ENCODE measurements at places on chromosomes 16 and 17.

DNA sequence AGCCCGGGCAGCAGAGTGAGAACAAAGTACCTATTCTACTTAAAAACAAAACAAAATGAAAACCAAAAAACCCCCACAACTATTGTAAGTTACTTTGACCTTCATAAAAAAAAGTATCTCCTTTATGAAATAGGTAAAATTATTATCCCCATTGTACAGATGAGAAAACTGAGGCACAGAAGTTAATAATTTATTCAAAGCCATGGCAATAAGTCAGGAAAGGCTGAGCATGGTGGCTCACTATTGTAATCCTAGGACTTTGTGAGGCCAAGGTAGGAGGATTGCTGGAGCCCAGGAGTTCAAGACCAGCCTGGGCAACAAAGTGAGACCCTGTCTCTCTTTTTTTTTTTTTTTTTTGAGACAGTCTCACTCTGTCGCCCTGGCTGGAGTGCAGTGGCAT is 30.5 kb downstream of the FCSK start:
- DNase-seq, result no peak

GRCh38 chr16:50696575-50697420 is 3.4 kb downstream of the NOD2 start:
- DNase-seq, result peak; percentile 46

- no peak for DNase-seq
These were observed 271.8 kb upstream of the ZFHX3 start for GRCh38 chr16:73319737-73320136.

- no peak for DNase-seq
These were observed 1.4 kb upstream of the SPG7 start for GRCh38 chr16:89506791-89507191.

- no peak for DNase-seq
These were observed 21.4 kb upstream of the C17orf113 start for GRCh38 chr17:42071810-42072209.

DNA sequence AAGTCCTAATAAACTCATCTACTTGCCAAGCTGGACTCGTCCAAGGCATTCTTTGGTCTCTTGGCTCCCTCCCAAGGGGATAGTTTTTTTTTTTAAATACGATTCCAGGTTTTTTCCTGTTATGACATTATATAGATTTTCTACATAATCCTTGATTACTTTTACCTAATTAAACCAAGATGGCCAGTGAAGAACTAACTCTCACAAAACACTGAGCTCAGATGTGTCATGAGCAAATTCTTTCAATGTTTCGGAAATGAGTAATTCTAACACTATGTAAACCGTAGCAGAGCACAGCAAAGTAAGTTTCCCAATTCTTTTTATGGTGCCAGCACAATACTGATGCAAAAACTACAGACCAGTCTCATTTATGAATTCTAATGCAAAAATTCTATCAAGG is 1.8 kb downstream of the ZNF23 start:
- no peak for DNase-seq

DNA sequence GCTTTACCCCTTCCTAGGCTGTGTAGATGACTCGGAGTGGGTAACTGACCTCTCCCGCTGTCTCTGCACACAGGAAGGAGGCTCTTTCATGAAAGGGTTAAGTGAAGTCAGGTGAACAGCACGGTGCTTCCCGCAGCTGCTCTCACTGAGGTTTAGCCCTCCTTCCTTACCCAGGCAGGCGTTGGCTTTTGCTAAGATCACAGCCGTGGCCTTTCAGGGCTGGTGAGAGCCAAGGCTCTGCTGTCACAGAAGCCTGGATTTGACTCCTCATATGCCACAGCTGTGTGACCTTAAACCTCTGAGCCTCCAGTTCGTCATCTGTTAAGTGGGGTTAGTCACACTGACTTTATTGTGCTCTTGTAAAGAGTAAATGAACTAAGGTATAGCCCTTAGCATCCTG is 90.9 kb upstream of the PLCG2 start:
- no peak for DNase-seq

GRCh38 chr16:2675714-2676113 is 6.6 kb upstream of the KCTD5 start:
- DNase-seq, result no peak

GRCh38 chr17:42843358-42843934 is 934 bp upstream of the AOC2 start:
- DNase-seq, result peak; percentile 33

DNA sequence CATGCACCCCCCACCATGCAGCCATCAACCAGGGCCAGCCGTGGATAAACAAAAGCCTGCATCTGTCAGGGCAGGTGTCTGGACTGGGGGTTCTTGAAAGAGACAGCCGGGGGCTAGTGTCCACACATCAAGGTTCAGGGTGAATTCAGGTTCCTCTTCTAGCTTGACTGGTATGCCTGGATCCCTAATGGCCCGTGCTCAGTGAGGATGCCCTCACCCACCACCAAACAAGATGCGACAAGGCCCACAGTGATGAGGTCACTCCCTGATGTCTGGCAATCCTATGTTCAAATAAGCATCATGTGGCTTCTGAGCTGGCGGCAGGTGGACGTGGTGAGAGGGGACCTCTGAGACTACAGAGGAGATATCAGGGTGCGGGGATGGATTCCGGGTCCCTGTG is 64.6 kb downstream of the GOSR1 start:
- no peak for DNase-seq

DNA sequence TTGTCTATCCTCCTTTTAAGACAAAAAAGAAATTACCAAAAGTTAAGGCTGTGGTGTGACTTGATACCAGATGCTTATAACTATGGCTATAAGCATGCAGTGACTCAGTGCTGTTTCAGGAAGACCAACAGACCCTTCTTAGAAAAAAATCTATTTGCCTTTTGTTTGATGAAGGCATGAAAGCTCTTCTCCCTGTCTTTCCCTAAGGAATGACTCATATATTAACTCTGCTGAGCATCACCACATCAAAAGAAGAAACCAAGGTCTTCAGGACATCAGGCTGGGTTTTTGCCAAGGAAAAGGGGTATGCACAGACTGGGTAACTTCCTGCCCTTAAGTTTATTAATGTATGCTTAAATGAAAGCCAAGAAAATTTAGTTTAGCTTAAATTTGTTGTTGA is 47.1 kb downstream of the VMP1 start:
- no peak for DNase-seq

- DNase-seq, result no peak
These were observed 72.7 kb downstream of the STH start for GRCh38 chr17:46071796-46072195.

GRCh38 chr17:81294512-81295030 is 536 bp downstream of the SLC38A10 start:
- no peak for DNase-seq

DNA sequence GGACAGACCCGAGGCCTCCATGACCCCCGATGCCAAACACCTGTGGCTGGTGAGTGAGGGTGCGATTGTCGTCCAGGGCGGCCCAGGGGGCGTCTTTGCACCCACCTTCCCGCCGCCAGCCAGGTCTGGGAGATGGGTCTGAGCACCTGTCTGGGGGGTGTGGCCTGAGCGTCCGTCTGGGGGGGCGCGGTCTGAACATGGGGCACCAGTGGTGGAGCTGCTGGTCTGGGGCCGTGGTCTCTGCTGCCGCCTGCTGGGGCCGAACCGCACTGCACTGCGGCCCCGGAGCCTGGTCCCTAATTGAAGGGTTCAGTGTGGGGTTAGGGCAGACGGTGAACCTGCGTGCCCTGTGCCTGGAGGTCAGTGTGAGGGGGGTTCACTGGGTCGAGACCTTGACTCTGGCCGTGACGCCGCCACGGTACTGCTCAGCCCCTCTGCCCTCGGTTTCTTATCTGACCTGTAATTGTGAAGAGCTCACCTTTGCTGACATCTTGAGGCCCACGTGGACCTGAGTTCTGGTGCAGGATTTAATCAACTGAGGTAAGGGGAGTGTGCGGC is 12.6 kb upstream of the TCF25 start:
- peak; percentile 46 for DNase-seq

DNA sequence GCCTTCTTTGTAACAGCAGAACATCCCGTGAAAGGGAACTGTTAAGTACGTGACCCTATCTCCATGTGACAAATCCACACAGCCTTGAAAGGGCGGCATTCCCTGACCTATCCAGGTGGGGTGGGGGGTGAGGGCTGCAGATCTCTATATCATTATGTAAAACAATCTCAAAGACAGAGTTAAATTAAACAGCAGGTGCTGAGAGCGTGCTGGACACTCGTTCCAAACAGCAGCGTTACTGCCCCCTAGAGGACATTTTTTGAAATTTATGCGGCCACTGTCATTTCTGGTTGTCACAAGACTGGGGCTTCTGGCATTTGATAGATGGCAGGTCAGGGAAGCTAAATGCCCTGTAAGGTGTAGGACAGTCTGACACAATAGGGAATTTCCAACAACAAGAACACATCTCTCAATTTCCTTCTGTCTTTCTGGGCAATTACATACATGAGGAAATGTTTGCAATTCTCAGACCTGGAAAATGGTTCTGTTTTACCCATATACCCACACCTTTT is 6.7 kb upstream of the SLC25A39 start:
- peak; percentile 63 for DNase-seq

- no peak for DNase-seq
These were observed 688 bp downstream of the ADAP2 start for GRCh38 chr17:30922235-30923030.

GRCh38 chr17:39831588-39831987 is 32.5 kb downstream of the IKZF3 start:
- DNase-seq, result no peak

GRCh38 chr17:81200695-81201580 is 21.8 kb downstream of the CEP131 start:
- DNase-seq, result peak; percentile 66

- no peak for DNase-seq
These were observed 9.0 kb upstream of the ARHGAP27 start for GRCh38 chr17:45441526-45442310.

DNA sequence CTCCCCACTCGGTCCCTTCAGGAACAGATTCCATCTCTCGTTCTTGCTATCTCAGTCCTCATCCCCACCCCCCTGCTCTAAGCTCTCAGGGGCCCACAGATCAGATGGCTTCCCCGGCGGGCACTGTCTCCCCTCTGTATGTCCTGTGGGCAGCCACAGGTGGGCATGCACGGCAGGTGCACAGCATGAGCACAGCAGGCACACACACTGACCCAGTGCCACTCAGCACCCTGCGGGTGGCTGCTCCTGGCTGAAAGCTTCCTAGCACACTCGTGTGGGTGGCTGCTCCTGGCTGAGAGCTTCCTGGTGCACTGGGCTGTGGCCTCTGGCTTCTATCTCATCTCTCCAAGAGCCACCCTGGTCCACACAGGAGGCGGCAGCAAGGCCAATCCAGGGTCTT is 44.5 kb upstream of the SMIM36 start:
- no peak for DNase-seq

DNA sequence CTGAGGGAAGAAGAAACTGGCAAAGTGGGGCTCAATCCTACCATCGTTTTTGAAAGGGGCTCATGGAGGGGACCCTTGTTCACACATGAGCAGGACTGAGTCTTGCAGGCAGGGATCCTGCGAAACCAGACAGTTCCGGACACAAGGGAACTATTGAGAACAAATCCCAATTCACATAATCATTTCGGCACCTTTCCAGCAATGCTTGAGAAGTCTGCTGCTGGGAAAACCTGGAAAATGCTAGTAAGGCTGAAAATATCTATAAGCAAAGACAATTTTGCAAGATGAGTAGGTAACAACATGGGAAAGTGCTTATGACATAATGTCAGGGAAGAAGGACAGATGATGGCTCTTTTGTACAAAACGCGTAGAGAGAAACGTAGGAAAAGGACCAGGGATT is 52.1 kb upstream of the BPTF start:
- no peak for DNase-seq

- no peak for DNase-seq
These were observed 100.1 kb downstream of the IRF8 start for GRCh38 chr16:85998868-85999729.
